GM12865 (cell line): ENCODE measurements at places on chromosomes 2 and 18.
A peak's percentile ranks its signal among the peaks of the same experiment; 100 is the strongest.

GRCh38 chr18:57666818-57667497 lies 45.3 kb upstream of the NARS1 start:
- DNase-seq: no peak

- DNase-seq: peak; percentile 20
Observed at GRCh38 chr18:43587538-43588153, 310.4 kb upstream of the SYT4 start.

- peak; percentile 68 for DNase-seq
Observed at GRCh38 chr2:109148991-109149645, 20.1 kb downstream of the SH3RF3 start.

GRCh38 chr2:10132043-10132575 lies 9.6 kb downstream of the RRM2 start:
- no peak for DNase-seq

DNA sequence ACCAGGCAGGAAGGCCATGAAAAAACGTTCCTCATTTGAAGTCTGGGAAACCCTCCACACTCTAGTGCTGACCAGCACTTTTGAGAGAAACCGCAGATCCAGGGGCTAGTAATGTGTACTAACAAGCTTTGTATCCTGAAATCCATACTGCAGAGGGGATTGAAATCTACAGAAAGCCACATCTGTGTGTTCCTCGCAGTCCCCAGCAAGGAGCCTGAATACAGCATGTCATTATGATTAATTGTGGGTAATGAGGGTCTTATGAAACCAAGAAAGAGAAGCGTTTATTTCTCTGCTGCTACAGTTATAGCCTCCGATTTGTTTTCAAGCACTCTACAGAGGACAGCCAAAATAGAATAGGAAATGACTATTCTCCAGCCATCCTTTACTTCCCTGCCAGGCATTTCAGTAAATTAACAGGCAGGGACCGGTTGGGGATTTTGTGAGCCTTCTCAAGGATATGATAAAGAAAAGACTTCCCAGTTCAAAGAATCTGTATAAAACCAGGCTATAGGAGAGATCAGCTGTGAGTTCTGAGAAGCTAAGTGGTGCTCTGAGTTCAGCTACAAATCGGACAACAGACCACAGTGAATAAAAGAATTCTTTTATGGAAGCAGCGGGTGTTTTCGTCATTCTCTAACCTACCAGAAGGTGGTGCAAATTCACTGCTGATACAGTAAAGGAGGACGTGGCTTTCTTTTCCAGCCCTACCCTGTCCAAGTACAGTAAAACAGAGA lies 133.4 kb downstream of the INSIG2 start:
- DNase-seq: peak; percentile 68
